ENCODE measurements at places on chromosomes 6 and 20. TPM values are rescaled to one million over a fixed set of nuclear protein-coding genes. Genes with fewer than 3 reads are reported as not detected.
A peak's percentile ranks its signal among the peaks of the same experiment; 100 is the strongest.

Gene LIN28B
- 64.6 TPM for total RNA-seq

Gene PLEKHG1
- 1.7 TPM for total RNA-seq

DNA sequence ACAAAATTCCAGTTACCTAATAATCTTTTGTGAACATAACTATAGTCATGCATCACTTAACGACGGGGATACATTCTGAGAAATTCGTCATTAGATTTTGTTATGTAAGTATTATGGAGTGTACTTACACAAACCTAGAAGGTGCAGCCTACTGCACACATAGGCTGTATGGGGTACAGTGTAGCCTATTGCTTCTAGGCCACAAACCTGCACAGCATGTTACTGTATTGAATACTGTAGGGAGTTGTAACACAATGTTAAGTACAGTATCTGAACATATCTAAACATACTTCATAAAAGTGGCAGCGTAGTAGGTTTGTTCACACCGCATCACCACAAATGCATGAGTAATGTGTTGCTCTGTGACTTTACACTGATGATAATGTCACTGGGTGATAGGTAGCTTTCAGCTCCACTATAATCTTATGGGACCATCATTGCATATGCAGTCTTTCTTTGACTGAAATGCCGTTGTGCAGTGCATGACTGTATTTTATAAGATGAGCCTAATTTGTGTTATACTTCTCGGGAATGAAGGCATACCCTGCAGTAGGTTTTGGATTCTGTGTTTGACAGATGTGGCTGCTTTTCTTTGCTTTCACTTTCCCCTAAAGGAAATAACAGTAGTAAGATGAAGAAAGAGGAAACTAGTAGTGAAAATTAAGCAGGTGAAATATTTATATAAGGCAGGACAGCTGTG is 365.6 kb downstream of the FARS2 start:
- H3K36me3 ChIP-seq: no peaks in the 10 kb centered on the region
- H3K4me3 ChIP-seq: no peak overlapping the region
- no peak for DNase-seq
- no peaks in the 10 kb centered on the region for H3K4me1 ChIP-seq

Gene GRM4
- total RNA-seq: 9.1 TPM

DNA sequence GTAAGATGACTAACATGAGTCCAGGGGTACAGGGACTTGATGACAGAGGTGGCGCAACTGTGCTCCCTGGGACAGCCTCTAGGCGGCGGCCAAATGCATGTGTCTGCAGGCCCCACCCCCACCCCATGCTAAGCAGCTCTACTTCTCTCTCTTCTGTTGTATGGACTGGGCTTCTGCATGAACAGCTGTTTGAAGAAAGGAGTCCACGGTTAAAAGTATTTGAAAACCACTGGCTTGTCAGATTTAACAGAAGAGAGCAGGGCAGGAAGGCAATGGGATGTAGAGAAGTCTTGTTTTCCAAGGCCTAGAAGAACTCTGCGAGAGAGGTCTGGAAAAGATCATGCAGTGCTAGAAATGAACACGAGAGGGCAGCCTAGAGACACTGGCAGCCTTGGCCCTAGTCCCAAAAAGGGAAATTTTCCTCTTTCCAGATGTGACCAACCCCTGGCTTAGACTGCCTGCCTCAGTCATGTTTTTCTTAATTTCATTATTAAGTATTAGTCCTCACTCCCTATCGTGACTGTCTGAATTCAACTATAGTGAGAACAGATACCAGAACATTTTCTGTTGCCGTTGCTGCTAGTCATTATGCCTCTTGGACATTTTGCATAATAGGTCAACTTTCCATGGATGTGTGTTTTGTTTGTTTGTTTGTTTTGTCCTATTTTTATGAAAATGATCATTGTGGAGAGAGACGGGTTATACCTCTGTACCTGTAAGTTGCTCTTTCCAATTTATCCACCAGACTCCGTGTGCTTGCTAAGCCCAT is 265.0 kb downstream of the ADGRG6 start:
- no peak overlapping the region for H3K4me3 ChIP-seq
- peak; percentile 93 for DNase-seq
- no peaks in the 10 kb centered on the region for H3K36me3 ChIP-seq
- H3K27ac ChIP-seq: no peak overlapping the region
- H3K27me3 ChIP-seq: no peaks in the 10 kb centered on the region

Gene DPPA5
- total RNA-seq: not detected

GRCh38 chr6:36596356-36596755 is 2.2 kb downstream of the SRSF3 start:
- H3K36me3 ChIP-seq: peaks cover 65% of the 10 kb centered on the region
- H3K27me3 ChIP-seq: no peaks in the 10 kb centered on the region
- DNase-seq: no peak
- peak overlapping the region; percentile 96 for H3K4me3 ChIP-seq
- peak overlapping the region; percentile 48 for H3K27ac ChIP-seq
- H3K4me1 ChIP-seq: peaks cover 5% of the 10 kb centered on the region

- H3K27ac ChIP-seq: no peak overlapping the region
- H3K27me3 ChIP-seq: no peaks in the 10 kb centered on the region
These were observed 108.9 kb upstream of the STXBP5 start for GRCh38 chr6:147095316-147095715.

DNA sequence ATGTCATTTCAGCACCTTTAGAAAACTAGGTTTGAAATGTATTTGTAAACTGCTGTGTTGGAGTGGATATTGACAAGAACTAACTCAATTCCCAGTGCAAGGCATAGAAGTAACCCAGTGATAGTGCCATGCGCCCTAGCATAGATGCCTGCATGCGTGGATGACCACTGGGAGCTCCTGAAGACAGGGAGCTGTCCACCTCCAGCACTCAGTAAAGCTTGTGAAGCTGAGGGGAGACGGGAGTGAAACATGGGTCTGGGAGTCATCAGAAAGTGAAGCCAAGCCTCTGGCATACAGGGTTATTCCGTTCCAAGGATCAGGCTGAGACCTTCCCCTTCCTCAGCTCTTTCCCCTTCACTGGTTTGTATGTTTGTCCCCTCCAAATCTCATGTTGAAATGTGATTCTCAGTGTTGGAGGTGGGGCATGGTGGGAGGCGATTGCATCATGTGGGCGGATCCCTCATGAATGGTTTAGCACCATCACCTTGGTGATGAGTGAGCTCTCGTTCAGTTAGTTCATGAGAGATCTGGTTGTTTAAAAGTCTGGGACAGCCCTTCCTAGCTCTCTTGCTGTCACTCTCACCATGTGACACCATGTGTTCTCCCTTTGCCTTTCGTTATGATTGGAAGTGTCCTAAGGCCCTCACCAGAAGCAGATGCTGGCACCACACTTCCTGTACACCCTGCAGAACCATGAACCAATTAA is 146.5 kb upstream of the FERMT1 start:
- H3K4me3 ChIP-seq: no peak overlapping the region
- H3K36me3 ChIP-seq: no peaks in the 10 kb centered on the region

DNA sequence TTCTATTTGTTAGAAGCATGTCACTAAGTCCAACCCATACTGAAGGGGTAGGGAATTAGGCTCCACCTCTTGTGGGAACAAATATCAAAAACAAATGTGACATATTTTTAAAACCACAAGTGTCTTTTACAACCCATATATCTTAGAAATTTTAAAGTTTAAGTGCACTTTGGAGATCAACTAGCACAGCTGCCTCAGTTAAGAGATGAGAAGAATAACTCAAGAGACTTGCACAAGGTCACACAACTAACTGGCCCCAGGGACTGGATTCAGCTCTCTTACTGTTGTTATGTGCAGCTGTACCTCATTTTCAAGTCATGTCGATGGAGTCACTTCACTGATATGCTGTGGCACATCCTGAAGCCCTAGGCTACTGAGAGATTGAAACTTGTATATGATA is 102.9 kb upstream of the BMP2 start:
- peak overlapping the region; percentile 66 for H3K4me3 ChIP-seq
- H3K36me3 ChIP-seq: no peaks in the 10 kb centered on the region
- H3K4me1 ChIP-seq: peaks cover 14% of the 10 kb centered on the region
- H3K27ac ChIP-seq: no peak overlapping the region

GRCh38 chr6:1987640-1988039 is 257.8 kb downstream of the GMDS start:
- no peaks in the 10 kb centered on the region for H3K36me3 ChIP-seq
- no peak overlapping the region for H3K4me3 ChIP-seq
- H3K27me3 ChIP-seq: no peaks in the 10 kb centered on the region
- DNase-seq: no peak

Gene REV3L
- 19.2 TPM for total RNA-seq

DNA sequence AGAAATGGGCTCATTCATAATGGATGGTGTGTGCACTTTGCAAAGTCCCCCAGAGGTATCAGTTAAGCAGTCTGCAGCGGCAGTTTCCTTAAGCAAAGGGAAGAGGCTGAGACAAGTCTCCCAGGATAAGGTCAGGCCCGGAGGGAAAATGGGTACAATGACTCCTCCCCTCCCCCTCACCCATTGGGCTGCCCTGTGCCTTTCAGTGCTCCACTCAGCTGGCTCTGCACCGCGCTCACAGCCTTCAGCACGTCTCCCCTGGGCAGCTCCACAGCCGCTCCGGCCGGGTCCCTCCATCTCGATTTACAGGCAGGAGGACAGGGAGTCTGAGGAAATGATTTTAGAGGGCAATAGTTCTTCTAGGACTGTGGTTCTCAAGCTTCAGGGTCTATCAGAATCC is 264.8 kb downstream of the LRFN2 start:
- no peaks in the 10 kb centered on the region for H3K36me3 ChIP-seq
- no peak overlapping the region for H3K4me3 ChIP-seq
- no peaks in the 10 kb centered on the region for H3K27me3 ChIP-seq

GRCh38 chr6:18179770-18180356 is 24.6 kb downstream of the KDM1B start:
- H3K27ac ChIP-seq: no peak overlapping the region
- no peaks in the 10 kb centered on the region for H3K4me1 ChIP-seq
- H3K4me3 ChIP-seq: no peak overlapping the region
- no peaks in the 10 kb centered on the region for H3K27me3 ChIP-seq
- H3K36me3 ChIP-seq: peaks cover 6% of the 10 kb centered on the region

GRCh38 chr20:48278961-48279481 is 493.7 kb upstream of the SULF2 start:
- H3K27me3 ChIP-seq: no peaks in the 10 kb centered on the region
- peak; percentile 52 for DNase-seq
- no peaks in the 10 kb centered on the region for H3K36me3 ChIP-seq
- peak overlapping the region; percentile 24 for H3K4me3 ChIP-seq

Gene CASP8AP2
- 28.1 TPM for total RNA-seq
